ENCODE measurements at places on chromosomes 2 and 18. TPM values are rescaled to one million over a fixed set of nuclear protein-coding genes. Genes with fewer than 3 reads are reported as not detected.
A peak's percentile ranks its signal among the peaks of the same experiment; 100 is the strongest.

PLCL1 gene
- polyA plus RNA-seq = 0.13 TPM

DNA sequence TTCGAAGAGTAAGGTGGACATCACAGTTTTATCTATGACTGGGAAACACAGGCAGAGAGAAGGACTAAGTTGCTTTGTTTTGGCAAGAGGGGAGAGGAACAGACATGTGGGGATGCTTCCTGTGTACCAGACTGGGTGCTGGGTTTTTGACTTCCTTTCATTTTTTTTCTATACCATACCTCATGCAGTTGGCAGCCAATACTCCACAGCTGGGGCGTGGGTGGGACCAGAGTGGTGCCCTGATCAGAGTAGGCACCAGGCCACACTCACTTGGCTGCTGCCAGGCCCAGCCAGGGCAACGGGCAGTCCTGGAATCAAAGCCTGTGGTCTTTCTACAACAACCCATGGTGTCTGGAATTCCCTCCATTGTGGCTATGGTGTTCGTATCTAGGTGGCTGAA, 45.2 kb downstream of the SH3RF3 start:
- DNase-seq = no peak

TSHZ1 gene
- 7.1 TPM for polyA plus RNA-seq

DNA sequence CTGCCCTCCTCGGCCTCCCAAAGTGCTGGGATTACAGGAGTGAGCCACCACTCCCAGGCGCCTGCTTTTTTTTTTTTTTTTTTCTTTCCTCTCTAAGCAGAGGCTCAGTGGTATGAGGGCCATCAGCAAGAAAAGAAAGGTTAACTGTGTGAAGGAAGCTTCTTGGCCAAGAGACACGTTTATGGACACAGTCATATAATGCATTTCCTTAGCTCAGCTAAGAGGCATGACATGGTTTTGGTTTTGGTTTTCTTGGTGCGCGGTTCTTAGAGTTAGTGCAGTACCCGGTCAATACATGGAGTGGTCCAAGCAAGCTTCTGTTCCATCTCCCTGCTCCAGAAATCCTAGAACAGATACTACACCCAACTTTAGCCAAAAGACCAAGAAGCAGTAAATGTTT, 42.6 kb downstream of the RALBP1 start:
- no peak for DNase-seq

DNA sequence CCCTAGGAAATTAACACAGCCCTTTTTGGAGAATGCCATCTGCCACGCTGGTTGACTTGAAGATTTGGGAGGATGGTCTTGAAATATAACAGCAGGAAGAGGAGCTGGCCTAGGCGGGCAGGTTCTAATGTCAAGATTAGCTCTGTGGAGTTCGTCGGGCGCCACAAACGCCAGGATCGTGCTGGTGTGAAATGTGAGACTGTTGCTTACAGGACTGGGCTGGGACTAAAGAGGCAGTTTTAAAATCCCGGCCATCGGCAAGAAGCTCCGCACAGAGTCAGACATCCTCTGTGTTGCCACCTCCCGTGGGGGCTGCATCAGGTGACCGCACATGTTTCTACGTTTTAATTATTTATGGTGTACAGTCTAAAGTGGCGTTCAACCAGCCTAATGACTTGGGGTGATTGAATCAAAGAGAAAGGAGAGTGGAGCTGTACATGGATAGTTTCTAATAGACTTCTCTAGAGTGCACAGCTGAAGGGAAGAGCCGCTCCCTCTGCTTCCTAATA, 99.4 kb upstream of the BCL11A start:
- no peak for DNase-seq

SLC38A11 gene
- 0.07 TPM for polyA plus RNA-seq

DNA sequence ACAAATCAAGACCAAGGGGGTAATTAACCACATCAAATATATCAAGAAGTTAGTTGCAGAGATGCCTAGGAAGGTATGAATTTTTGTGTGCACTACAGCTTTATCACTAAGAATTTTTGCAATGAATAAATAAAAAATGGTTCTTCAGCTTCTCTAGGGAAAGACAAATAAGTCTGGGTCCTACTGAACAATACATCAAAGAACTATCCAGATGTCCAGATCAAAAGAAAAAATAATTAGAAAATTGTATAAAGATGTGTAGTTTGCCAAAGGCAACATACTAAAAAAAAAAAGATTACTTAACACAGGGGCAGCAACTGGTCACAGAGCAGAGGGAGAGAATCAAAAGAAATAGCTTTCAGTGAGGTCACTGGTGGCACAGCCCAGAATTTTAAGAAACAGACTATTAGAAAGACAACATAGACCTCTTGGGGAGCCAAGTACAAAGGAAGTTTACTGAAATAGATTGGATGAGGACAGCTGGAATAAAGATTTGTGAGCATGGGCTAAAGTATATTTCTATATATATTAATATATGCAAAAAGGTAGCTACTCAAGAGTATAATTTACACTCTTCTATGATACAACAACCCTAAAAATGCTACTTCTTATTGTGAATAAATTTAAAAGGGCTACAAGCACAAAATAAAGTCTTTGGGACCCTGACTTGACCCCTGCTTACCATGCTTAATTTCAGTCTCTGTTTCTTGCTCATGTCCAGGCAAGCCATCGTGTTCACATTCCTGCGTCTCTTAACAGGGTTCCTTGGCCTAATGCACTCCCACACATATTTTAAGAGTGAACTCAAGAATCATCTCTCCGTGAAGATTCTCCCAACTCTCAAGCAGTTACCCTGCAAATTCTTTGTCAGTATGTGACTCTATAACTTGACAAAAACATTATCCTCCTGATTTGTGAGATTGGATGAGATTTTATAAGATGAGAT, 99.0 kb upstream of the GRB14 start:
- peak; percentile 14 for DNase-seq

PTPRM gene
- 42.4 TPM for polyA plus RNA-seq

MRO gene
- polyA plus RNA-seq = not detected

FAM124B gene
- polyA plus RNA-seq = not detected

- peak; percentile 1 for DNase-seq
These were observed 216.6 kb downstream of the RTP5 start for GRCh38 chr2:242085941-242086621.

DNA sequence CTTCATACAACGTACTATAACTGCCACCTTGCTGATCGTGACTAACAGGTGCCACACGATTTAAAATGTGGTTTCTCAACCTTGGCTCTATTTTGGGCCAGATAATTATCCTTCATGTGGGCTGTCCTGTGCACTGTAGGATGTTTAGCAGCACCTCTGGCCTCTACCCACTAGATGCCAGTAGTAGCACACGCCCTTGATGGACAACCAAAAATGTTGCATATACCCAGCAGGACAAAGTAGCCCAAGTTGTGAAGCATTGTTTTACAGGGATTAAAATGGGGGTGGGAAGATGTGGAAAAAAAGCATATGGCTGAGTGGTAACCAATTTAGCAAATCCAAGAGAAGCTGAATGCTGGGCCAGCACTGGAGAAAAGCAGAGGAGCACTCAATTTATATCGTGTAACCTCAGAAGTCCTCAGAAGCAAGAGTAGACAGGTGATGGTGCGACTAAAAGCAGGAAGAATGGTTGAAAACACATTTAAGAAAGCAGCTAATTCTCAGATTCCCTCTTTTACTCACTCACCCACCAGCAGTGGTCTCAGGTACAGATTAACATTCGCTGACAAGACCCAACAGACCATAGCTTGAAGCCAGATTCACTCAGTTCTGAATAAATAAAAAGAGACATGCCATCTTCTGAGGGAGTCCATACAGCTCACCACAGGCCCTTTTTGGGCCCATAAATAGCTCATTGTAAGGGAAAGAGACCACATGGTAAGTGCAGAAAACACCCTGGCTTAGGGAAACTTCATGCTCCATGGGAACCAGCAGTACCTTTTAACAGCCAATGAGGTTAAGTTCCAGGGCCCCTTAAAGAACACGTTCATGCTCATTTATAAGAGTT, 50.6 kb downstream of the RAPH1 start:
- peak; percentile 16 for DNase-seq

DNA sequence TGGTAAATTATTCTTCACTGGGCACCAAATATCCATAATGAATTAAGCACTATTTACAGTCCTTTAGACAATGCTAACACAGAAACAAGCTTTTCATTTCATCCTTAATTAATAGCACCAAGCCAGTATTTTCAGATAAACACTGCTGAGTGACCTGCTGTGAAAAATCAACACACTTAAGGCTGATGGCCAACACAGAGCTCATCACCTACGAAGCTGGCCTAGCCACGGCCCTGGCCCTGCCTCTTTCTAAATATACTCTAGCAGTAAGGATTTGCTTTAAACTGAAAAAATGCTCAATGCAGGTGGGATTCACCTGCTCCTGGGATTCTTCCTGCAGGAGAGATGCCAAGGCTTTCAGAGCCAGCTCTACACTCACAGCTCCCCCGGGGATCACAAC, 18.4 kb downstream of the CYB5A start:
- no peak for DNase-seq

DNA sequence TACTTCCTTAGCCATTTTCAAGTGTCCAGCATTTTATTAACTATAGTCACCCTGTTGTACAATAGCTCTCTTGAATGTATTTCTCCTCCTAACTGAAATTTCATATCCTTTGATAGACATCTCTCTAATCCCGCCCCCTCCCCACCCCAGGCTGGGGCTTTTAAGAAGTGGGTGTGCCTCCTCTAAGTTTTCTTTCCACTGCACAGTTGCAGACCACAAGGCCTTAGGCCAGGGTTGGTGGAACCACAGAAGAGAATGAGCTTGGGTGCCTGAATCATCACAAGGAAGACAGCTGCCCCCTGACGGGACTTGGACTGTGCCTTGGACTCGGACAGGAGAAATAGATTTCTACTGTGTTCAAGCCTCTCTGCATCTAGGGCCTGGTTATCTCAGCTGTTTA, 193.4 kb downstream of the HAUS1 start:
- DNase-seq = no peak

GRCh38 chr18:76391746-76392145, 103.3 kb downstream of the ZNF516 start:
- DNase-seq = no peak

ANKRD23 gene
- polyA plus RNA-seq = 1.6 TPM

- DNase-seq = peak; percentile 16
These were observed 140.0 kb downstream of the BAZ2B start for GRCh38 chr2:159476329-159476728.

- no peak for DNase-seq
These were observed 32.3 kb downstream of the WDPCP start for GRCh38 chr2:63555931-63556330.

- DNase-seq = no peak
These were observed 26.9 kb downstream of the ANO7 start for GRCh38 chr2:241215421-241215820.

GRCh38 chr2:176647325-176648165, 378.3 kb downstream of the MTX2 start:
- no peak for DNase-seq

CDH2 gene
- 53.3 TPM for polyA plus RNA-seq

TMEM178A gene
- polyA plus RNA-seq = 1.1 TPM

DNA sequence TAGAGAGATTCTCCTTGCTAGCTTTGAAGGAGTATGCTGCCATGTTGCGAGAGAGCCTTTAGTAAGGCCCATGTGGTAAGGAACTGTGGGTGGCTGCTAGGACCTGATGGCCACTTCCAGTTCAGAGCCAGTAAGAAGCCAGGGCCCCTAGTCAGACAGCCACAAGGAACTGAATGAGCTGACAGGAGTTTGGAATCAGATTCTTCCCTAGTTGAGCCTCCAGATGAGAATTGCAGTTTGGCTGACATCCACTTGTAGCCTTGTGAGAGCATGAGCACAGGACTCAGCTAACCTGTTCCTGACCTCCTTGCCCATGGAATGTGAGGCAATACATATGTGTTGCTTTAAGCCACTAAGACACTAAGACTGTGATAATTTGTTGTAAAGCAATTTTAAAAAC, 1.2 kb upstream of the WDR7 start:
- DNase-seq = peak; percentile 43

PREPL gene
- polyA plus RNA-seq = 27.6 TPM

DNA sequence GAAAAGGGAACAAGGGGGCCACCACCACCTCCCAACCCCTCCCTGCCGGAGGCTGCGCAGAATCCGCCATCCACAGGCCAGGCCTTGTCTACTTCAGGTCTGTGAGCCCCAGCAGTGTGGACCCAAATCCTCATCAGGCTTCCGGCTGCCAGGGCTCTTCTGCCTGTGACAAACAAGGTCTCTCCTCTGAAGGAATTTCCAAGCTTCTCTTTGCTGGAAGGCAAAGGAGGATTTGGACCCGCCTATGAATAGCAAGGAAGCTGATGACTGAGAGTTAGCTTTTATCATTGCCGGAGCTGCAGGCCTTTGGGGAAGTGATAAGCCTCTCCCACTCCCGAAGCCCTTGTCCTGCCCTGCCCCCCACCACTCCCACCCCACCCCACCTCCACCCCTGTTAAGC, 93.7 kb upstream of the SH3BP4 start:
- no peak for DNase-seq

HTR2B gene
- polyA plus RNA-seq = 0.23 TPM

DNA sequence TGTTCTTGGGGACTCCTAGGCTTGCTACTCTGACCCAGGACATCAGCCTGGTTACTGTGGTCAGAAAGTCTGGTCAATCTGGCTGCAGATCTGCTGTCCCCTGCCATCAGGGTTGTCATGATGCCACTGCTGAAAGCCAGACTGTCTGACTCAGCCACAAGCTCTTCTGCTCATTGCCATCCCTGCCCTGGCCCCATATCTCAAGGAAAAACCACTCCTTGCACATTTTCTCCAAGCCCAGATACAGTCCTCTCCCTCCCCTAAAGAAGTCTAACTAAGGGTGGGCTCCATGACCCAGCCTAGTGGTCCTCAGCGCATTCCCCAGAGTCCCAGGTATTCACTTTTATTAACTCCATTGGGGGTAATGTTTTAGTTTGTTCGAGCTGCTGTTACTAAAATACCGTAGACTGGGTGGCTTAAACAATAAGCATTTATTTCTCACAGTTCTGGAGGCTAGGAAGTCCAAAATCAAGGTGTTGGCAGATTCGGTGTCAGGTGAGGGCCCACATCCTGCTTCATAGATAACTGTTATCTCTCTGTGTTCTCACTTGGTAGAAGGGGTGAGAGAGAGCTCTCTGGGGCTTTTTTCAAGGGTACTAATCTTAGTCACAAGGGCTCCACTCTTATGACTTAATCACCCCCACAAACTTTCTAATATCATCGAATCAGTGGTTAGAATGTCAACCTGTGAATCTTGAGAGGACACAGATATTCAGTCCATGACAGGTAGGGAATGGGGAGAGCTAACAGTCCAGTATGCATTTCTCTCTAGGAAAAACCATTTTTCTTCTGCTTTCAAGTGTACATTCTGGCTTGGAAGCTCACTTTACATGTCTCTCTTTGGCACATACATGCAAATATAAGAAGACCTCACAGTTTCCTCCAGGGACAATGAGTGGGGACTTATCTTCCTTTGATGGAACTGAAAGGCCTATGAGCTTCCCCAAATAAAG, 94.8 kb upstream of the CXCR4 start:
- no peak for DNase-seq

GRCh38 chr2:79862756-79863155, 349.9 kb downstream of the CTNNA2 start:
- no peak for DNase-seq

GRCh38 chr2:233217892-233218377, 33.5 kb upstream of the ATG16L1 start:
- DNase-seq = no peak

EFHD1 gene
- 0.36 TPM for polyA plus RNA-seq
